ENCODE measurements at places on chromosomes 16 and 17. TPM values are rescaled to one million over a fixed set of nuclear protein-coding genes. Genes with fewer than 3 reads are reported as not detected.

DNA sequence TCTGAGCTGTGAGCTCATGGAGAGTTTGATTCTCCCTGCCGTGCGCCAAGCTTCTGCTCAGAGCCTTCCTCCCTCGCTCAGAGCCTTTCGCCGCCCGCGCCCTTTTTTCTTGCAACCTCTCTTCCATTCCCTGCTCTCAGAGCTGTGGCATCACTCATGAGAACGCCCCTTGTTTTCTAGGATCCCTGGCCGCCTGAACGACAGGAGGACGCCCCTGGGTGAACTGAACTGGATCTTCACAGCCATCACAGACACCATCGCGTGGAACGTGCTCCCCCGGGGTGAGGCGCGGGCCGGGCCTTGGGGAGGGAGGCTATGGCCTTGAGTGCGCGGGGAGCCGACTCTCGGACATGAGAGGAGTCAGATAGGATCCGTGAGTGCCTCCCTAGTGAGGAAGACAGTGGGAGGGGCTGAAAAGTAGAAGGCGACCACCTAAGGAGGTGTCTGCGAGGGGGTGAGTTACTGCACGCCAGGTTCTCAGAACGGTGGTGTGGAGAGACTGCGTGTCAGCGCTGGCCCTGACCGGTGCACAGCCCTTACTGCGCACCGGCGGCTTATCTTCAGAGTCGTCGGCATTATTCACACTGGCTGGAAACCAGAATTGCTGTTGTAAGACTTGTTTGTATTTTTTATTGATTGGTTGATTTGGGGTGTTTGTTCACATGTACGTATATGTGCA, 169.5 kb upstream of the CHMP6 start:
- no peak for DNase-seq
- peaks cover 39% of the 10 kb centered on the region for H3K36me3 ChIP-seq
- H3K27ac ChIP-seq, result no peak overlapping the region
- peaks cover 64% of the 10 kb centered on the region for H3K4me1 ChIP-seq
- H3K27me3 ChIP-seq, result no peaks in the 10 kb centered on the region

DNA sequence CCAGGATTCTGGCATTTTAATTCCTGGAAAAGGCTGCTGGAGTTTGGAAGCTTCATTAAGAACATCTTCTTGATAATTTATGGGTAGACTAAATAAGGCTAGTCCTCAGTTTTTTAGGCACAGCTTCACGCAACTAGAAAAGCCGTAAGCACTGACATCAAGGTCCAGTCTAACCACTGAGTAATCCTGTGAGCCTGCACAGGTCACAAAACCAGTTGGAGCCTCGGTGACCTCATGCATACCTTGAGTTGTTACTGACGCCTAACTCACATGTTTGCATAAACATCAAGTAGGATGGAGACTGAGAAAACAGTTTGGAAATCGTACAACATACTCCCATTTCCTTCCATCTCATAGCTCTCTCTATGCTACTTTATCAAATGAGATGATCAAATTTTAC, 63.8 kb upstream of the RCVRN start:
- H3K4me3 ChIP-seq, result no peak overlapping the region
- H3K27ac ChIP-seq, result no peak overlapping the region
- no peak for DNase-seq
- H3K27me3 ChIP-seq, result no peaks in the 10 kb centered on the region
- H3K4me1 ChIP-seq, result no peaks in the 10 kb centered on the region

DNA sequence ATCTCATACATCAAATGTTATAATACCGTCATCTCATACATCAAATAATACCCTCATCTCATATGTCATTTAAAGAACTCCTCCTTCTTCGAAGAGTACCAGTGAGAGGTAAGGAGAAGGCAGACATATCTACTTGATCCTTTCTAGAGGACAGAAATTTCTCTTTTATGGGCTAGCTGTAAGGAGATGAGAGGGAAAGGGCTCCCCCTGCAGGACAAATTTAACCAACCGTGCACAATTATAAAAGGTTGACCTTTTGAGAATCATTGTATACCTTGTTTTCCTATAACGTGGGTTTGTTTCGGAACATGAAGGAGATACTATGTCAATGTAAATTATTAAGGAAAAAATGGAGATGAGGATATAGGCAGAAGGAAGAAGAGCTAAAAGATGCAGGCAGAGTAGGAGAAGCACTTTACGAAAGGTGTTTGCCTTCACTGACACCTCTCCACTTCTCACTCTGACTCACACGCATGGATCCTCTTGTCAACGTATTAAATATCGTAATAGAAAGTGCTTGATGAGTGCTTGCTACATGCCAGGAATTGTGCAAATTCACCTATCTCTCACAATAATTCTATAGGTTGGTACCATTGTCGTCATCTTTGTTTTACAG, 465.9 kb upstream of the ERCC4 start:
- no peaks in the 10 kb centered on the region for H3K27me3 ChIP-seq
- H3K27ac ChIP-seq, result no peak overlapping the region
- no peak overlapping the region for H3K4me3 ChIP-seq
- DNase-seq, result no peak
- H3K36me3 ChIP-seq, result no peaks in the 10 kb centered on the region

DNA sequence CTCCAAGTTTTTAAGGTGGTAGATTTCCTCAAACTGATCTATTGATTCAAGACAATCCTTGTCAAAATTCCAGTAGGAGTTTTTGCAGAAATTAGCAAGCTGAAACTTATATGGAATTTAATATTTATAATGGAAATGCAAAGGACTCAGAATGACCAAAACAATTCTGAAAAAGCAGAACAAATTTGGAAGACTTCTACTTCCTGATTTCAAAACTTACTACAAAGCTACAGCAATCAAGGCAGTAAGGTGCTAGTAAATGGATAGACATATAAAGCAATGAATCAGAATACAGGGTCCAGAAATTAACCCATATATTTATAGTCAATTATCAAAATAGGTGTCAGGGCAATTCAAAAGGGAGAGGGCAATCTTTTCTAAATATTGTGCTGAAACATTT, 11.8 kb upstream of the IL21R start:
- peaks cover 23% of the 10 kb centered on the region for H3K36me3 ChIP-seq
- H3K27ac ChIP-seq, result no peak overlapping the region
- H3K4me1 ChIP-seq, result peaks cover 51% of the 10 kb centered on the region

Gene TBC1D28
- total RNA-seq, result not detected

Gene ENO3
- 42.5 TPM for total RNA-seq

GRCh38 chr16:56910112-56910511, 21.8 kb upstream of the HERPUD1 start:
- DNase-seq, result no peak
- H3K27me3 ChIP-seq, result peaks cover 3% of the 10 kb centered on the region
- no peak overlapping the region for H3K27ac ChIP-seq
- peaks cover 33% of the 10 kb centered on the region for H3K4me1 ChIP-seq
- H3K4me3 ChIP-seq, result no peak overlapping the region

DNA sequence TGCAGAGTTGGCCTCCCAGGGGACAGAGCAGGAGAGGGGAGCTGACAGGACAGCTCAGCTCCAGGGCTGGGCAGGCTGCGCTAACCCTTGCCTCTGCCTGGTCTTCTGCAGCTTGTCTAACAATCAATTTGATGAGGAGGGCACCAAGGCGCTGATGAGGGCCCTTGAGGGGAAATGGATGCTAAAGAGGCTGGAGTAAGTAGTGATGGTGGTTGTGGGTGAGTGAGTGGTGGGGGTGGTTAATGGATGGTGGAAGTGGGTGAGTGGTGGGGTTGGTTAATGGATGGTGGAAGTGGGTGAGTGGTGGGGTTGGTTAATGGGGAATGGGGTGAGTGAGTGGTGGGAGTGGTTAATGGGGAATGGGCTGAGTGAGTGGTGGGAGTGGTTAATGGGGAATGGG, 22.0 kb upstream of the CPNE2 start:
- peaks cover 11% of the 10 kb centered on the region for H3K4me1 ChIP-seq
- no peaks in the 10 kb centered on the region for H3K27me3 ChIP-seq
- no peak for DNase-seq
- peak overlapping the region; percentile 64 for H3K27ac ChIP-seq
- no peak overlapping the region for H3K4me3 ChIP-seq
